ENCODE measurements at places on chromosomes 13 and 19. TPM values are rescaled to one million over a fixed set of nuclear protein-coding genes. Genes with fewer than 3 reads are reported as not detected.

The HMG20B gene
- total RNA-seq: 23.8 TPM

The ATP7B gene
- total RNA-seq: 8.1 TPM

GRCh38 chr19:16577531-16577985 is 5.3 kb upstream of the SLC35E1 start:
- no peak overlapping the region for H3K4me3 ChIP-seq
- H3K27me3 ChIP-seq: no peaks in the 10 kb centered on the region
- H3K27ac ChIP-seq: peak overlapping the region; percentile 56
- peaks cover 12% of the 10 kb centered on the region for H3K36me3 ChIP-seq

GRCh38 chr13:101572456-101572855 is 120.0 kb downstream of the ITGBL1 start:
- H3K36me3 ChIP-seq: no peaks in the 10 kb centered on the region
- H3K4me3 ChIP-seq: no peak overlapping the region
- no peak for DNase-seq
- H3K27me3 ChIP-seq: no peaks in the 10 kb centered on the region
- no peaks in the 10 kb centered on the region for H3K4me1 ChIP-seq

DNA sequence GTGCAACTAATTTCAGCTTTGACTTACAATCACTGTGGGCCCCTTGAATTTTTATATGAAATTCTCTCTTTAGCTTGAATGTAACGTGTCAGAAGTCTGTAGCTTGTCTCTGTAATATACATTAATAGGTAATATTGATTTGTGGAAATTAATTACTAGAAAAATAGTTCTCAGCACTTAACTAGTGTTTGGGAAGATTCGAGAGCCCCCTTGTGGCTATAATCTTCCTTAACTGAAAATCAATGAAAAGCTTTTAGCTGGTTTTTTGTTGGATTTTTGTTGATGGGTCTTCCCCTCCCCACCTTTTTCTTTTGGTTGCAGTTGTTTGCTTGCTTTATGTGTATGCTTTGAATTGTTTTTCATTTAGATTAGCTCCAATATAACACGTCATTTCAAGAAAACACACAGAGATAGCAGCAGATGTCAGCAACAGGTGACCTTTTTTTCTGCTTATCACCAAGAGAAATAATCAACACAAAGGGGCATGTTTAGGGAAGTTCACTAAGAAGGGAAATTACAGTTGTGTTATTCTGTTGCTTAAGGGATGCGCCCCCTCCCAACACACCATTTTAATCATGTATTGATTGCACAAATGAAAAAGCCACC is 176.8 kb downstream of the OXGR1 start:
- no peak overlapping the region for H3K4me3 ChIP-seq
- H3K27ac ChIP-seq: no peak overlapping the region
- no peak for DNase-seq
- no peaks in the 10 kb centered on the region for H3K4me1 ChIP-seq
- no peaks in the 10 kb centered on the region for H3K36me3 ChIP-seq

The KISS1R gene
- not detected for total RNA-seq

The GNG8 gene
- total RNA-seq: not detected

DNA sequence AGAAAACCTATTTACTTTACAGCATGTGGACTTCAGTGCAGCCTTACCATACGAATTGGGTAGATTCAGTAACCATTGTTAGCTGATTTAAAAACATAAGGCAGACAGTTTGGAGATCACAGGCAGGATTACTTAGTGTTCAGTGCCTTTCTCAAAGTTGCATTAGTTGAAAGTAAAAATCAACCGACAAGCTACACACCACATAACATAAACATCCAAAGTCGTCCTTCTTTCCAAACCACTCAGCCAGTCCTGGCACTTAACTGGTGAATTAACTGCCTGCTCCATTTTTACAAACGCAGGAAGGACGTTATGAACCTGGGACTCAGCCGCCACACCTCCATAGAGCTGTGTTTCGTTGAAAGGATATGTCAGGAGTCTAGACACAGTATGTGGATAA is 91.4 kb downstream of the COL4A1 start:
- H3K4me1 ChIP-seq: peaks cover 36% of the 10 kb centered on the region
- no peaks in the 10 kb centered on the region for H3K27me3 ChIP-seq
- peak overlapping the region; percentile 52 for H3K27ac ChIP-seq
- peaks cover 46% of the 10 kb centered on the region for H3K36me3 ChIP-seq
- H3K4me3 ChIP-seq: no peak overlapping the region

DNA sequence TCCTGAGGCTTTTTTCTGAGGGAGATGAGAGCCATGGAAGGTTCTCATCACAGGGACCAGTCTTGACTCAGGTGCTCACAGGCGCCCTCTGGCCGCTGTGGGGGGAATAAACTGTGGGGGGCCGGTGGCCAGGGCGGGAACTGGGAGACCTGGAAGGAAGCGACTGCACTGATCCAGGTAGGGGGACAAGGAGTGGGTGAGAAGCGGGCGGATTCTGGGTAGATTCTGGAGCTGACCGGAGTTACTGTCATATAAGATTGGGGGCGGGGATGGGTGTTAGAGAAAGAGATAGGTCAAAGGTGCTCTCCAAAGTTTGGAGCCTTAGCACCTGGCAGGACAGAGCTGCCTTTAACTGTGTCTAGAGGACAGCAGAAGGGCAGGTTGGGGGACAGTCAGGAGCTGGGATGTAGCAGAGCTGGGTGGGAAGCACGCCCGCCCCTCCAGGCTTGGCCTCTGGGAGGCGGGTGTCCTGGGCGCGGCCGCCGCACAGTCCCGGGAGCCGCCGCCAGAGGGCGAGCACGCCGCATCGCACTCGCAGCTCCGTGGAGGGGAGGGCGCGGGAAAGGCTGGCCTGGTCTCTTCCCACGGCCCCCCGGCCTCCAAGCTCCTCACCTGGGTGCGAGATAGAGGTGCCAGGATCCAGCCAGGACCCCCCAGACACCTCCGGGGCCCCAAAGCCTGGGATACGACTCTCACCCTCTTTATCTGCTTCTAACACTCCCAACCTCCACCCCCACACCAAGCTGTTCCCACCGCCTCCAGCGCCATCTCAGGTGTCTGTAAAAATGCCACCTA is 4.2 kb upstream of the DAND5 start:
- peak overlapping the region; percentile 73 for H3K27ac ChIP-seq
- H3K4me1 ChIP-seq: peaks cover 18% of the 10 kb centered on the region
- H3K27me3 ChIP-seq: no peaks in the 10 kb centered on the region

- H3K27ac ChIP-seq: no peak overlapping the region
- DNase-seq: no peak
- H3K27me3 ChIP-seq: peaks cover 66% of the 10 kb centered on the region
- H3K36me3 ChIP-seq: no peaks in the 10 kb centered on the region
These were observed 1.3 kb upstream of the CEACAM3 start for GRCh38 chr19:41795031-41795461.

DNA sequence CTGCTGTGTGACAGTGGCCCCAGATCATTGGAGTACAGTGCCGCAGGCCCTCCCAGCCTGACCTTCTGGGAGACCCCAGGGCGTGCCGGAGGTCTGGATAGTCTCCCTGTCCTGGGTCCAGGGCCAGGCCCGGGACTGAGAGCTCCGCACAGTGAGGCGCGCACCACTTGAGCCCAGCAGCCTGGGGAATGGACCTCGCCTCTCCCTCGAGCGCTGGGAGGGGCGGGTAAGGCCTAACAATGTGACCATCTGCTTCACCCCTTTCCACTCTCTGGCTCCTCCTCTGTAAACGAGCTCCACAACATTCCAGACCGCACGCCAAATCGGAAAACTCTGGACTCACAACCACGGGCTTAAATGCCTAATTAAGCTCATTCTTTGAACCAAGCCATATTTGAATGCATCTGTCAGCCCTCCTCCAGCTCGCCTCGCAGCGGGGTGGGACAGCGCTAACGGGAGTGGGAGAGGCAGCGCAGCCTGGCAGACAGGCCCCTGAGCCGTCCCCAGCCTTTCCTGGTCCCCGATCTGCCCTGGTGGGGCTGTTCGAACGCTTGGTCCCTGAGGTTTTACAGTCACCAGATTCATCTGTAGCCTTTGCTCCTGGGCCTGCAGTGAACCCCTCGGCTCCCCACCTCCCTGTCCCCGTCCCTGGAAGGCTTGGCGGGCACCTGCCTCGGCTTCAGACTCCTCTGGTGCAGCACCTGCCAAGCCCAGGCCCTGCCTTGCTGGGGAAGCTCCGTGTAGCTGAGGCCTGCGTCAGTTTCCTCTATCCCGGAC is 120.7 kb upstream of the VSTM2B start:
- H3K4me3 ChIP-seq: no peak overlapping the region
- no peak for DNase-seq
- no peaks in the 10 kb centered on the region for H3K36me3 ChIP-seq
- no peaks in the 10 kb centered on the region for H3K27me3 ChIP-seq
- no peaks in the 10 kb centered on the region for H3K4me1 ChIP-seq

The GRIN3B gene
- total RNA-seq: 0.10 TPM

The FLT3LG gene
- total RNA-seq: 1.6 TPM

- no peak overlapping the region for H3K27ac ChIP-seq
- H3K4me3 ChIP-seq: peak overlapping the region; percentile 43
- H3K36me3 ChIP-seq: no peaks in the 10 kb centered on the region
- DNase-seq: peak; percentile 38
- no peaks in the 10 kb centered on the region for H3K4me1 ChIP-seq
These were observed 41.8 kb upstream of the ZNF429 start for GRCh38 chr19:21463449-21464105.

The TEX29 gene
- 0.42 TPM for total RNA-seq

- H3K27ac ChIP-seq: peak overlapping the region; percentile 74
- no peaks in the 10 kb centered on the region for H3K27me3 ChIP-seq
- DNase-seq: no peak
- no peaks in the 10 kb centered on the region for H3K36me3 ChIP-seq
These were observed 291.4 kb downstream of the DCLK1 start for GRCh38 chr13:35839806-35840205.

GRCh38 chr19:4352701-4353121 is 9.3 kb downstream of the MPND start:
- H3K4me1 ChIP-seq: no peaks in the 10 kb centered on the region
- H3K36me3 ChIP-seq: no peaks in the 10 kb centered on the region
- H3K27ac ChIP-seq: no peak overlapping the region
- H3K27me3 ChIP-seq: no peaks in the 10 kb centered on the region
- no peak overlapping the region for H3K4me3 ChIP-seq
